ENCODE measurements at places on chromosomes 2 and 18.

GRCh38 chr2:20224716-20225293, at the start of gene SDC1:
Gene SDC1, minus strand, starts transcription at chr2:20225130. Its CDS starts 263 bp downstream, at chr2:20224867.
- DNase-seq = peak; percentile 27

GRCh38 chr2:70091816-70092215, 4.5 kb downstream of the PCBP1 start:
- DNase-seq = no peak

GRCh38 chr2:100182494-100183361, 40.3 kb upstream of the AFF3 start:
- no peak for DNase-seq

DNA sequence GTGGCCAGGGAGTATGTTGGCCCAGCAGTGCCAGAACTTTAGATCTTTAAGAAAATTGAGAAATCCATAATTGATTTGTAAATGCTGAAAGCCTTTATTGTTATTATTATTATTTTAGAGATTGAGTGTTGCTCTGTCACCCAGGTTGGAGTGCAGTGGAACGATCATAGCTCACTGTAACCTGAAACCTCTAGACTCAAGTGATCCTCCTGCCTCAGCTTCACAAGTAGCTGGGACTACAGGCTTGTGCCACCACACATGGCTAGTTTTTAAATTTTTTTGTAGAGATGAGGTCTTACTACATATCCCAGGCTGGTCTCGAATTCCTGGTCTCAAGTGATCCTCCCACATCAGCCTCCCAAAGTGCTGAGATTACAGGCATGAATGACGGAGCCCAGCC, 143.2 kb upstream of the CCDC68 start:
- no peak for DNase-seq

DNA sequence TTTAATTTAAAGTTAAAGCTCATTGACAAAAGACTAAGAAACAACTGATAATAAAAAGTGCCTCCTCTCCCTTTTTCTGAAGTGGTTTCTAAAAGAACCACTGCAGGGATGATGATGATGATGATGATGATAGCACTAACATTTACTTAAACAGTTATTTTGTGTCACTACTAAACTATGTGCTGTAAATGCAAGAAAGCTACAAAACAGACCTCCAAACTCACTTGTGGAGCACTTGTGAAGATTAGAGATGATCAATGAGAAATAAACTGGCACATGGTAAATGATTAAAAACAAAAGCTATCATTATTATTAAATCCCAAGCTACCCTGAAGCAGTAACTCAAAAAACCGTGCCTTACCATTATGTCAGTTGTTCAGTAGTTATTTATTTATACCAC, 88.7 kb downstream of the SLC8A1 start:
- no peak for DNase-seq

DNA sequence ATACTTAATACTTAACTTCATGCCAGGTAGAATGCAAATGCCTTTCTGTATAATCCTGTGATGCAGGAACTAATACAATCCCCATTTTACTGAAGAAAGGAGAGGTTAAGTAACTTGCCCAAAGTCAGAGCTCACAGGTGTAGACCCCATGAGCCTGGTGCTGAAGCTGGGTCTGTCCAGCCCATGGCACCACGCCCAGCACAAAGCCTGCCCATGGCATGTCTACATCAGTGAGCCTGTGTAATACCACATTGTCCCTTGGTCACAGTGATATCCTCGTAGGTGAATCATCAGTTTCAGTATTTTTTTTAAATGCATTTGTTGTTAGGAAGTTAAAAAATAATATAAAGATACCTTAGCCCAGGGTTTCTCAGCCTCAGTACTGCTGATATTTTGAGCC, 69.9 kb upstream of the MCFD2 start:
- peak; percentile 54 for DNase-seq

DNA sequence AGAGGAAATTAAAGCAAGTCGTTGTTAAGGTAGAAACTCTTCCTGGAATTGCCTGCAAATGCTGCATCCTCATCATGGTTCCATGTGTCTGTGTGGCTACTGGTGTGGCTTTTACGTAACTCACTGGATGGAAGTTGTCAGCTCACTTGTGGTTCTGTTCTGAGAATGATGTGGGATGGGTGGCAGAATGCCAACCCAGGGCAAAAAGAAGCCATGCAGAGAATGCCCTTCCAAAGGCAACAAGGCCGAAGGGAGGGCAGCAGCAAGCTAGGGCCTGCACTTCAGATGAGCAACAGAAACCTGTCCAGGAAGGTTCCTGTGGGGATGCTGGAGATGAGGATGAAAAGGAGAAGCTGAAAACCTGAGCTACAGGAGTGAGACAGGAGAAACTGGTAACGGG, 10.4 kb upstream of the NAPG start:
- no peak for DNase-seq

DNA sequence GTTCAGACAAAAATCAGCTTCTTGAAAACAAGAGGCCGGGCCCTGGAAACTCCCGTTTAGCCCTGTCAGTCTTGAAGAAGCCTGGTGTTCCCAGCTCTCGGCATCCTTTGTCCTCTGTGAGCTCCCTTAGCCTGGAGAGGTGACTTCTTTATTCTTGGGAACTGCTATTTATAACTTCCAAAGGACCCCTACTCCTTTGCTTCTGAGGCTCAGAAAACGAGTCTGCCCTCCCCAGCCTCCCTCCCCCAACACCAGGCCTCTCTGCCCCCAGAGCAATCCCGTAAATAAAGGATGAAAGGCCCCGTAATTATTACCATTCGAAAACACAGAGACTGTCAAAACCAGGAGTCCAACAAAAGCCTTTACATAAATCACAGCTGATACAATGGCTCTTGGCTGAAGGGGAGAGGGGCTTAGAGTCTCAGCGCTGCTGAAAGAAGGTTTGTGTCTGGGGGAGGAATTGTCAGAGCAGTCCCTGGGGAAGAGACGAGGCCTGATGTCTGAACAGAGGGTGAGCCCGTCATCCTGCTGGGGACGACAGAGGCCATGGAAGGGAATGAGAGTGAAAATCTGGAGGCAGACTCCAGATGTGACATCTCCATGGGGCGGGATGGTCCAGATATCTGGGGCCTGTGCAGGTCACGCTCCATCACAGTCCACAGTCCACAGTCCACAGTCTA, 283.0 kb downstream of the MYCN start:
- no peak for DNase-seq

GRCh38 chr2:58794103-58794502, 553.0 kb upstream of the FANCL start:
- DNase-seq = no peak

DNA sequence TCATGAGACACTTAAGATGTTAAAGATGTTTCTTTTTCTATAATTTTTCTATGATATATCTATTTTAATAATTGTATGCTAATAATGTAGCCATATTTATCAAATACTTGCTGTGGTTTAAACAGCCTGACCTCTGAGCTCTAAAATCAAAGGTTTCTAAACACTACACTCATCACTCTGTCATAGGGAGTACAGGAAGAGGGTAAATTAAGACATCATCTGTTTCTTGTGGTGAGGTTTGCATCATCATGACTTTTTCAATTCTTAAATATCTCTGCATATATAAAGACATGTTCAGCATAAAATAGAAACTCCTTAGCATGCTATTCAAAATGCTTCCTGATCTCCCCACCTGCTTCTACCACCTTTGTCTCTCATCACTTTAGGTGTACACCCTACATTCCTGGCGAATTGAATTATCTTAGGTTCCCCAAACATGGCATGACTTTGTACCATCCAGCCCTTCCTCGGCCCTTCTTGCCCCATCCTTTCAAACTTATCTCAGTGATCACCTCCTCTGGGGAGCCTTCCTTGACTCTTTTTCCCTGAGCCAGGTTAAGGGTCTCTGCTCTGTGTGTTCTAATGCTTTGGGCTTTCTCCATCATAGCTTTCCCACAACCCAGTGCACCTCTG, 105.3 kb upstream of the TTN start:
- no peak for DNase-seq

GRCh38 chr2:10910625-10911024, 1.1 kb upstream of the KCNF1 start:
- no peak for DNase-seq

GRCh38 chr2:147352264-147353071, 492.4 kb upstream of the ACVR2A start:
- no peak for DNase-seq

DNA sequence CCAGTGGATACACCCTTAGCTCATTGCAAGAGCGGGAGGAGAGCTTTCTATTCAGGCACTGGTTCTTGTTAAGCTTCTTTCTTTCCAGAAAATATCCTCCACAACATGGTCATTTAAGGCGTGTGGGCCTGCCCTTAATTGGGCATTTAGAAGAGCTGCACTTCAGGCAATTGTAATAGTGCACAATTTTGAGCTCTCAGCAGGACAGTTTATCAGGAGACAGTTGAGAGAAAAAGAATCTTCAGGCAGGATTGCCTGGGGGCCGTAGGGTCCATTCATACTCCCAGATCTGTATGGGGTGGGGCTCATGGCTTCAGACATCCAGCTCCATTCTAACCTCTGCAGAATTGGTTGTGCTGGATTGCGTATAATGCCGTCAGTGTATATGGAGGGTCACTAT, 6.0 kb upstream of the EPC2 start:
- no peak for DNase-seq

DNA sequence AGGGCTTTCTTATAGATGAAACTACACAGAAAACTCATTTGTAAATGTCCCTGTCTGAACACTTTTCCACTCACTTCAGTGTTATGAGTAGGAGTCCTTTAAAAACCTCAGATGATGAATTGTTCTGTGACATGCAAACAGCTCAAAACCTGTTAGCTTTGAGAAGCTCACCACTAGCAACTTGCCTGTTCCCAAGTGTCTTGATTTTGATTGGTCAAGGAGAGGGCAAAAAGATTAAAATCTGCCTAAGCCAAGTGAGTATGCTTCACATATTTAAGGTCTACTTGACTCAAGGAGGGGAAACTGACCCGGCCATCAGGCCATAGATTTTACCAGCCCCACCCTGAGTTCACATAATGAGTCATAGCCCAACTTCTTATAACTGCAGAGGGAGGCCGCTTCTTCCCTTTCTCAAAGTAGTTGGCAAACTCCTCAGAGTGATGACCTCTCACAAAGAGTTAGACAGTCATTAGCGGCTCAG, 45.2 kb upstream of the MEIS1 start:
- DNase-seq = no peak

DNA sequence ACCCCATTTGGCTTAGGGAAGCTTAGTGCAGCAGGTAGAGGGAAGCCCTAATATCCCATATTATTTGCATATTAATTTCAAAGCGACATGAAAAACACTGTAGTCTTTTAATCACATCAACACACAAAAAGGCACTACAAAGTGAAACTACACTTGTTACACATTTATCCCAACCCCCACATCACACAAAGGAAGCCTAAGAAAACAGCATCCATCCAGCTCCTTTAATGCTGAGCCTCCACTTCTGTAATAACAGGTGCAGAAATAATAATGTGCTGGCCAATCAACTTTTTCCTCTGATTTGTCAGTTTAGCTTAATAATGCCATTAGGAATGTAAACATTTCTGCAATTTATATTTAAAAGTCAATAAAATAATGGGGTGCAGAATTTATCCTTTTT, 274.0 kb downstream of the TCF4 start:
- no peak for DNase-seq

GRCh38 chr2:61604433-61604832, 66.3 kb upstream of the XPO1 start:
- no peak for DNase-seq

- no peak for DNase-seq
Measured at GRCh38 chr2:118121986-118122524, 33.8 kb downstream of the INSIG2 start.

DNA sequence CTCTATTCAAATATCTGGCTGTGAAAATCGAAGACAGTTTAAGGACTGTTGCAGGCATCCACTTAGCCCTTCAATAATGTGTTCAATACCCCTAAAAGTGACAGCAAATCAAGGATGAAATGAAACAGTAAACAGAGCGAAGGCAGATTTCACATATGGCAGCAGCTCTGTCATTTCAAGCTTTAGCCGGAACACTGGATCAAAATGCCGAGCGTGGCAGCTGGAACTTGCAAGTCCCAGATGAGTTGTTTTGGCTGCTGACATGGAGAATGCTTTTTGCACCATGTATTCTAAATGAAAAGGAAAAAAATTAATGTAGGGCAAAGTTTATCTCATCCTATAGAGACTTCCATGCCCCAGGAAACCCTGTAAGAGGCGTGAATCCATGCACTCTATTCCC, 18.0 kb downstream of the LRRC30 start:
- DNase-seq = no peak

- DNase-seq = no peak
Measured at GRCh38 chr2:16068552-16068940, 128.2 kb downstream of the MYCN start.

- DNase-seq = no peak
Measured at GRCh38 chr2:103401621-103402020, 639.8 kb downstream of the TMEM182 start.

DNA sequence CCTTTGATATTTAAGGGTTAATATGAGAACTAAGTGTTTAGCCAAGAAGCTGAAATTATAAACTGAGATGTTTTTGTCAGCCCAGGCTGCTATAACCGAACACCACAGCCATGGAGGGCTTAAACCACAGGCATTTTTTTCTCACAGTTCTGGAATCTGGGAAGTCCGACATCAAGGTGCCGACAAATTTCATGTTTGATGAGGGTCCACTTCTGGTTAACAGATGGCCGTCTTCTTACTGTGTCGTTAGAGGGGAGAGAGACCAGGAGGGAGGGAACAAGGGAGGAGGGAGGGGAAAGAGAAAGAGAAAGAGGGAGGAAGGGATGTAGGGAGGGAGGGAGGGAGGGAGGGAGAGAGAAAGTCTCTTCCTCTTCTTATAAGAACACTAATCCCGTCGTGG, 6.5 kb upstream of the CNDP2 start:
- peak; percentile 1 for DNase-seq

DNA sequence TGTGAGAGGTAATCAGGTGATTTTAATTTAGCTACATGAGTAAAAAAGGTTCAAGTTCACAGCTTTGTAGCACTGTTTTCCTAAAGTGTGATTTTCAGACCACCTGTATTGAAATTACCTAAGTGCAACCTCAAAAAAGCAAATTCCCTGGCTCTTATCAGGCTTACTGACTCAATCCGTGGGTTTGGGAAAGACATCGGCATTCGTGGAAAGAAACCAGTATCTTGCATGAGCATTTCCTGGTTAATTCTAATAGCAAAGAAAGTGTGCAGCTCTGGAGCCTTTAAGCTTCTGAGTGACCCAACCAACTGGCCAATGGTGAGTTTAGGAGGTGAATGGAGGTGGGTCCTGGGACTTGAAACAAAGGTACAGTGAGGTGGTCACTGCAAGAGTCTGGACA, 300.9 kb downstream of the NBAS start:
- DNase-seq = no peak
